Placental epithelial cell (primary cell): ENCODE measurements at places on chromosomes 4 and X. TPM values are rescaled to one million over a fixed set of nuclear protein-coding genes. Genes with fewer than 3 reads are reported as not detected.

The TEX13B gene
- total RNA-seq = not detected in 2 replicates

The TECRL gene
- total RNA-seq = not detected in 2 replicates

The BBS12 gene
- 4.7 and 6.0 TPM in 2 replicates for total RNA-seq

The MAGEB1 gene
- total RNA-seq = not detected in 2 replicates

The HSD17B11 gene
- total RNA-seq = 21.0 and 27.1 TPM in 2 replicates

The TMSB15A gene
- total RNA-seq = 1.6 and 6.0 TPM in 2 replicates

The F9 gene
- total RNA-seq = not detected in 2 replicates

The GABRB1 gene
- total RNA-seq = under 0.01 and 0.11 TPM in 2 replicates

The TSR2 gene
- total RNA-seq = 7.8 and 14.9 TPM in 2 replicates

The CXCL5 gene
- under 0.01 TPM in 1 of 2 replicates, not detected in the other for total RNA-seq

The EMCN gene
- total RNA-seq = not detected in 2 replicates

The ZNF280C gene
- total RNA-seq = 3.5 and 4.9 TPM in 2 replicates

The VBP1 gene
- 24.3 and 46.4 TPM in 2 replicates for total RNA-seq

The SYN1 gene
- total RNA-seq = not detected in 2 replicates

The PCDH11X gene
- 0.65 and 1.6 TPM in 2 replicates for total RNA-seq

The UGT2A1 gene
- total RNA-seq = not detected in 2 replicates

The TMSB15C gene
- 2.8 and 7.9 TPM in 2 replicates for total RNA-seq

The FRG2 gene
- total RNA-seq = not detected in 2 replicates

The TSPAN7 gene
- not detected in 2 replicates for total RNA-seq

The XAGE1A gene
- not detected in 2 replicates for total RNA-seq

The ADAM29 gene
- total RNA-seq = not detected in 2 replicates

The SH3TC1 gene
- total RNA-seq = 2.4 and 10.3 TPM in 2 replicates

The THAP9 gene
- total RNA-seq = 5.9 and 6.1 TPM in 2 replicates

The ZBED1 gene
- total RNA-seq = 26.3 and 33.0 TPM in 2 replicates

The SNCA gene
- 0.11 TPM in 1 of 2 replicates, not detected in the other for total RNA-seq

The BMPR1B gene
- 0.87 and 3.1 TPM in 2 replicates for total RNA-seq

The HPGD gene
- total RNA-seq = not detected in 2 replicates

The SAGE1 gene
- not detected in 2 replicates for total RNA-seq

The TNMD gene
- total RNA-seq = not detected in 2 replicates

The CXCL3 gene
- total RNA-seq = not detected in 2 replicates

The GPRASP1 gene
- total RNA-seq = 1.3 and 3.9 TPM in 2 replicates

The TMEM156 gene
- total RNA-seq = not detected in 2 replicates

The CLGN gene
- total RNA-seq = not detected in 2 replicates

The IQCM gene
- not detected in 2 replicates for total RNA-seq

The SH3D19 gene
- 124 and 127 TPM in 2 replicates for total RNA-seq

The ZXDA gene
- 10.6 and 12.8 TPM in 2 replicates for total RNA-seq

The HSFX2 gene
- total RNA-seq = not detected in 2 replicates

The GPAT3 gene
- 1.7 and 2.4 TPM in 2 replicates for total RNA-seq

The PITX2 gene
- total RNA-seq = 0.43 TPM in 1 of 2 replicates, not detected in the other

The PCDH18 gene
- 0.39 and 0.87 TPM in 2 replicates for total RNA-seq

The ESX1 gene
- total RNA-seq = not detected in 2 replicates

The DKK2 gene
- 13.0 and 20.0 TPM in 2 replicates for total RNA-seq

The GLRA3 gene
- not detected in 2 replicates for total RNA-seq

The MMRN1 gene
- not detected in 2 replicates for total RNA-seq

The DIPK2B gene
- not detected in 2 replicates for total RNA-seq

The RBBP7 gene
- 74.5 and 119 TPM in 2 replicates for total RNA-seq

The SYAP1 gene
- 21.6 and 25.6 TPM in 2 replicates for total RNA-seq
